ENCODE measurements at places on chromosomes 5 and 9.

GRCh38 chr9:86354818-86355309, 654 bp upstream of the TUT7 start:
- no peak for DNase-seq

DNA sequence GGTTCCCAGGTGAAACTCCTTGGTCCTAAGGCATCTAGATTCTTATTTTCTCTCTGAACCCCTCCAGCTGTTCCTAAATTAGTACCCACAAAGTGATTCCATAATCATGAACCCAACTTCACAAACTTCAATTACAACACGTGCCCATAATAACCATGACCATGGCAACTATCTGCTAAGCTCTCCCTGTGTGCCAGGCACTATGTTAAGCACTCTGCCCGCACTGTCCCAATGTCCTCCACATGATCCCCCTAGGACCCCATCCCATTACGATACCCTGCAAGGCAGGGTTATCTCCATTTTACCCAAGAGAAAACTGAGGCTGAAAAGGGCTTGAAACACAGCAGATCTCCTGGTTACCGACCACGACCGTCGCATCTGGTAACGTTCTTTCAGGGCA, 25.3 kb upstream of the ZNF622 start:
- no peak for DNase-seq

DNA sequence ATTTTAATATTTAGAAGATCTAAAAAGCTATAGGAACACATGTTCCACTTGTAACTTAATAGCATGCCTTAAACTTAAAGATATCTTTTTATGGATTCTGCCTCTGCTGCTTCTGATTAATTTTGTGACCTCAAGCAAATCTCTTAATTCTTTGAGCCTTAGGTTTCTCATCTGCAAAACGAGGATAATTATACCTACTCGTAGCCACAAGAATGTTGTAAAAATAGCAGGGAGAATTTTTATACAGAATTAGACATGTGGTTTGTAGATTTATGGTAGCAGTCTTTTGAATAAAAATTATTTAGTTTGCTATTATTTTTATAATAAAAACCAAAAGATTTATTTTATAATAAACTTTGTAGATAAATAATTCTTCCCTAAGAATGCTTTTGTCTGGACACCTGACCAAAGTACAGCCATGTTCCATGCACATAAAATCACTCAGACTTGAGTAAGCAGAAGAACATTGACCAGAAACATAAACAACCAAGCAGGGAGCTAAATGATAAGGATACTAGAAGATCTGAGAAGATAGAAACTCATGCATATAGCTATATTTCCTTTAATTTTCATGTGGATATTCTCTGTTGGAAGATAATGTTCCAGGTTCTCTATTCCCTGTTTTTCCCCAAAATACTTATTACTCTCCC, 18.5 kb downstream of the C9orf85 start:
- DNase-seq = no peak

GRCh38 chr9:129319938-129320481, 141.9 kb upstream of the IER5L start:
- peak; percentile 26 for DNase-seq

DNA sequence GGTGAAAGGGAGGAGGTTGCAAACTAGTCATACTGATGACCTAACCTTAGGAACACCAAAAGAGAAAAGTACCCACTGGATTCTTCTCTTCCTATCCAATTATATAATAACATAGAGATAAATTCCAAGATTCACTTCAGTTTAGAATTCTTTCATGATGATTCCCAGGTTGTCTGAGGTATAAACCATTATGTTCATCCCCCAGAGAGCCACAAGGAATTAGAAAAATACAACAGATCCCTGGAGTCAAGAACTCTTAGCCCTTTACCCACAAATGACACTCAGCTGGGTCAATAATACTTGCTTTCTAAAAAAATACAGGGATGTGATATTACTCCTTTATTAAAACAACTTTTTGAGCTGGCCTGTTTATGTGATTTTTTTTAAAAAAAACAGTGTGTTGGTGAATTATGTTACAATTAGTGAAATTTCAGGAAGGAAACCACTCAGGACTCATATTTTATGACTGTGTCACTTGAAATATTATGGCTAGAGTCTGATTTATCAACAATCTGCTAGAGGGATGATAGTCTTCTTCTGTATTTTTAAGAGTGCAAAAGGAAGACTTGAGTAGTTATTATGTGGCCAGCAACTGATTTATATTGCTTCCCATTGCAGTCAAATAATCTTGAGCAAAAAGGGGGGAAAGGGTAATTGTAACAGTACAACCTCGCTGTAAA, 338.2 kb downstream of the NFIB start:
- DNase-seq = no peak

- DNase-seq = no peak
Observed at GRCh38 chr9:37512437-37512836, 26.7 kb downstream of the POLR1E start.

DNA sequence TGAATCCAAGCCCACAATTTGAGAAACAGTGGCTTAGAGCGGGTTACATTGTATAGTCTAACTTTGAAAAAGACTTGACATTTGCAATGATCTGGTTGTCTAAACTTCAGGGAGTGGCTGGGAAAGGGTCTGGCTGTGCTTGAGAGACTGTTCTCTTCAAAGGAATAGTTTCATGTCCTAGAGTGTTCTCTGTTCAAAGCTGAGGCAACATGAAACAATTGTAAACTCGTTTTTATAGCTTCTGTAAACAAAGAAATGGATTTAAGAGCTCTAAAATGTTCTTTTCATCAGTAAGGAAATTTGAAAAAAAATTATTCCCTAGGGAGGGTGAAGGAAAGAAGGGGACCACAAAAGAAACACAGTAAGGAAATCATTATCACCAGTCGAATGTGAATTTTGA, 41.6 kb downstream of the FOCAD start:
- no peak for DNase-seq

DNA sequence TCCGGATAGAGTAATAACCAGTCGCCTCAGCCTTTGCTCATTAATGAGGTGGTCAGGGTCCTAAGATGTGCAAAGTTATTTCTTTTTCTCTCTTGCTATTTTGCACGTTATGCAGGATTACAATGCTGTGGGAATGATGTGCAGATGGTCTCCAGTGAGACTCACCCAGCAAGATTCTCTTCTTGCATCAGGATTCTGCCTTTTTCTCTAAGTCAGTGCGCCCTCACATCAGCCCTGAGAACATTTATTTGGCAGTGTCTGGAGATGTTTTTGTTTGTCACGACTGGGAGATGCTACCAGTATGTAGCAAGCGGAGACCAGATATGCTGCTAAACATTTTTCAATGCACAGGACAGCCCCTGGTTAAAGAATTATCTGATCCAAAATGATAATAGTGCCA, 280.3 kb upstream of the WWC1 start:
- no peak for DNase-seq

DNA sequence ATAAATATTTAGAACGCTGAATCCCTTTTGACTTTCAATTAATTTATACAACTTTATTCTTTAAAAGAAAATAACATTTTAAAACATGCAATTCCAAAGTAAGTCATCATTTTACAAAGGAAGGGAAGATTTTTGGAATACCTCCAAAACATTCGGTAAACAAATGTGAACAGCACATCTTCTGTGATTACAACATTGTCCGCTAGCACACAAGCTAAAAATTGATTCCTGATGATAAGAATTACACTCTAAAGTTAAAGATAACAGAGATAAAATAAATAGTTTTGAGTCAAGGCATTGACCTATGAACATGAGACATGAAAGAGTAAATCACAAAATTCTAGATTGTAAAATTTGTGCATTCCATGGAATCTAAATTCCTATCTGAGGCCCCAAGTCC, 56.2 kb upstream of the TRAF1 start:
- no peak for DNase-seq

- no peak for DNase-seq
Observed at GRCh38 chr5:149127394-149127955, 13.8 kb upstream of the ABLIM3 start.

- no peak for DNase-seq
Observed at GRCh38 chr9:121383715-121384114, 13.7 kb upstream of the STOM start.

- DNase-seq = no peak
Observed at GRCh38 chr5:100877274-100877673, 25.8 kb downstream of the ST8SIA4 start.

- no peak for DNase-seq
Observed at GRCh38 chr5:81016116-81016515, 56.0 kb downstream of the RASGRF2 start.

- peak; percentile 57 for DNase-seq
Observed at GRCh38 chr9:77455312-77455927, 192.7 kb downstream of the GNA14 start.

GRCh38 chr5:93782978-93783377, 41.6 kb upstream of the POU5F2 start:
- no peak for DNase-seq

GRCh38 chr9:109499631-109500410, 1.7 kb upstream of the PTPN3 start:
- DNase-seq = no peak

DNA sequence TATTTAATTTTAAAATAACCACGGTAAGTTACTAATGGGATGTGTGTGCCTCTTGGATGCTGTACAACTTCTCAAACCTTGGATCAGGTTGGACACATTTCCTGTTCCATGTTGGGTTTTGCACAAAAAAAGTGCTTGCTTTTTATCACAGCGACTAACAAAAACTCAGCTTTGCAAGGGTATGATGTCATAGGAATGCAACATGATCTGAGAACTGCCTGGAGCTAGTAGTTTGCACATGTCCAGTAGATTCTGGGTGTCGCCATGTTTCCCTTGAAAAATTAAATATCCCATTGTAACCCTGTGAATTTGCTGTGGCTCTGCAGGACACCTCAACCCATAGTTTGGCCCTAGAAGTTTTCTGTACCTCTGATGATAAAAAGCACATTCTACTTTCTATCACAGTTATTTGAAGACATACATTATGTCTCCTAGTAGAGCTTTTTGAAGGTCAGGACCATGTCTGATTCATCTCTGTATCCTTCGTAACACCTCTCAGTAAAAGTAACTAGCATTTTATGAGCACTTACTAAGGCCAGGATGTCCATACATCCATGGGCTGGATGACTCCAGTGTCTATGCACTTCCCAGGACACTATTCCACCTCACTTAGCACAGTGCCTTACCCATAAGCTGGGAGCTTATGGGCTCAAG, 11.5 kb upstream of the FRMPD1 start:
- no peak for DNase-seq

All from activated naive CD4-positive, alpha-beta T cell treated with anti-CD3 and anti-CD28 coated beads, Interleukin-2, amount 10 ng/mL, durations not matched to agents 7 days and 5 days (primary cell).